SHP77 (cell line): ENCODE measurements at places on chromosomes 5 and 9.

GRCh38 chr5:179284751-179285631 lies 60.3 kb downstream of the ADAMTS2 start:
- DNase-seq, result no peak

- DNase-seq, result no peak
These were observed 48.1 kb downstream of the EBF1 start for GRCh38 chr5:159051421-159052282.

DNA sequence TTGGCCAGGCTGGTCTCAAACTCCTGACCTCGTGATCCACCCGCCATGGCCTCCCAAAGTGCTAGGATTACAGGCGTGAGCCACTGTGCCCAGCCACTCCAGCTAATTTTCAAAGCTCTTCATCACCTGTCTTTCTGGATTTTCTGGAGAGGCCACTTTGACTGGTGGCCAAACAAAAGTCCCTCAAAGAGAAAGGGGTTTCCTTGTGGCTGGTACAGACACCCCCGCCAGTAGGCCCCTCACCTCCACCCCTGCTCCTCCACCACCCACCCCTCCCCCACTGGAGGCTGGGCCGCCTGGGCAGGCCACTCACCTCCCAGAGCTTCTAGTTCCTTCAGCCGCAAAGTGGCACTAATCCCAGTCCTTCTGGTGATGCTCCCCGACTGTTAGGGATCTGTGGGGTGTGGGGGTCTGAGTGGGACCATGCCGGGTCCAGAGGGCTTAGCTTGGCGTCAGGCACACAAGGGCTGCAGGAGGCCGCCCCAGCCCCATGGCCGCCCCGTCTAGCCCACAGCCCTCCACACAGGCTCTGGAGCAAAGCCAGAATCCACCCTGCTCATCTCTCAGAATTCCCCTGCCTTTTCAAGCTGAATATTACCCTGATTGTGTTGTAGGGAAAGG lies 182.0 kb upstream of the IER5L start:
- no peak for DNase-seq

- no peak for DNase-seq
These were observed 61.1 kb upstream of the SAP30L start for GRCh38 chr5:154384480-154385235.

DNA sequence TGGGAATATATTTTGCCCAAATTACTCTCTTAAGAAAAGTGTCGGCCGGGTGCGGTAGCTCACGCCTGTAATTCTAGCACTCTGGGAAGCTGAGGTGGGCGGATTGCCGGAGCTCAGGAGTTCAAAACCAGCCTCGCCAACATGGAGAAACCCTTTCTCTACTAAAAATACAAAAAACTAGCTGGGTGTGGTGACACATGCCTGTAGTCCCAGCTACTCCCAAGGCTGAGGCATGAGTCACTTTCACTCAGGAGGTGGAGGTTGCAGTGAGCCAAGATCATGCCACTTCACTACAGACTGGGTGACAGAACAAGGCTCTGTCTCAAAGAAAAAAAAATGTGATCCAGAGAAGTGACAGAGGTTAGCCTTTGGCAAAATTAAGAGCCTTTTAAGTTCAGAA lies 26.4 kb upstream of the TMEM171 start:
- DNase-seq, result no peak

- DNase-seq, result no peak
These were observed 50.7 kb downstream of the ARRDC3 start for GRCh38 chr5:91332267-91333045.

DNA sequence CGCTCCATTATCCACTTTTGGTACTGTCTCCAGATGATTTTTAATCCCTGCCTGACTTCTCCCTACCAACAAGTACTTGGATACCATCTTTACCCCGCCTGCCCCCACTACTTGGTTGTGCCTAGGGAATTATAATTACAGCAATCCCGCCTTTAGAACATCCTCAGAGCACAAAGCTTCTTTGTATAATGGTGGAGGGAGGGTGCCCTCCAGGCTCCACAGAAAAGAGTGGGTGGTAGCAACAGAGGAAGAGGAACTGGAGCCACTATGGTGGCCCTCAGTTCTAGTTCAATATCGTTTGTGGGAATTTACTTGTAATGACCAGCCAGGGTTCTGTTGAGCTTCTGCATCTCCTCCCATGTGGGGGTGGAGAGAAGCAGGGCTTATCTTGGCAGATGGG lies 79.0 kb upstream of the RNF38 start:
- DNase-seq, result no peak

GRCh38 chr9:71112866-71113265 lies 8.6 kb downstream of the TRPM3 start:
- DNase-seq, result no peak

- DNase-seq, result no peak
These were observed 1.3 kb downstream of the SLC1A1 start for GRCh38 chr9:4491626-4491975.

GRCh38 chr5:133635051-133635450 lies 22.7 kb upstream of the FSTL4 start:
- no peak for DNase-seq

DNA sequence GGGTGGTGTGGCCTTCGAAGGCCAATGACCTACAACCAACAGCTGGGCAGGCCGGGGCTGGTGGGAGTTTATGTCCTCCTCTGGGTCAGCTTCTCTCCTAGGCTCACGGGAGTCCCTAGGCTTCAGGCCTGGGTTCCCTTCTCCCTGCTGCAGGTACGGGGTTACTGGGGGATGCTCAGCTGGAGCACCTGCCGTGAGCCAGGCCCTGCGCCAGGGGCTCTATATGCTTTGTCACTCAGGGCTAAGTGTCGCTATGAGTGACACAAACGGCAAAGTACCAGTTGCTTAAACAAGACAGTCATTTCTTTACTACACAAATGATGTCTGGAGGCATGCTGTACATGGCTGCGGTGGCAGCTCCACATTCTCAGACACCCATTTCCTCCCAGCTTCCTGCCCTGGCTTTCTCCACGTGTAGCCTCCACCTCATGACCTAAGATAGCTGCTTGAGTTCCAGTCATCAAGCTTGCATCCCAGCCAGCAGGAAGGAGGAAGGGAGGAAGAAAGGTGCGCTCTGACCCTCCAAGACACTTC lies 22.5 kb upstream of the NINJ1 start:
- DNase-seq, result no peak

GRCh38 chr9:93185266-93186214 lies 1.6 kb downstream of the WNK2 start:
- DNase-seq, result no peak

- no peak for DNase-seq
These were observed 253.0 kb downstream of the DEPDC1B start for GRCh38 chr5:60446917-60447316.

GRCh38 chr5:39427229-39427628 lies 2.4 kb upstream of the DAB2 start:
- no peak for DNase-seq

- DNase-seq, result no peak
These were observed 62.8 kb upstream of the TLX3 start for GRCh38 chr5:171246231-171246630.

DNA sequence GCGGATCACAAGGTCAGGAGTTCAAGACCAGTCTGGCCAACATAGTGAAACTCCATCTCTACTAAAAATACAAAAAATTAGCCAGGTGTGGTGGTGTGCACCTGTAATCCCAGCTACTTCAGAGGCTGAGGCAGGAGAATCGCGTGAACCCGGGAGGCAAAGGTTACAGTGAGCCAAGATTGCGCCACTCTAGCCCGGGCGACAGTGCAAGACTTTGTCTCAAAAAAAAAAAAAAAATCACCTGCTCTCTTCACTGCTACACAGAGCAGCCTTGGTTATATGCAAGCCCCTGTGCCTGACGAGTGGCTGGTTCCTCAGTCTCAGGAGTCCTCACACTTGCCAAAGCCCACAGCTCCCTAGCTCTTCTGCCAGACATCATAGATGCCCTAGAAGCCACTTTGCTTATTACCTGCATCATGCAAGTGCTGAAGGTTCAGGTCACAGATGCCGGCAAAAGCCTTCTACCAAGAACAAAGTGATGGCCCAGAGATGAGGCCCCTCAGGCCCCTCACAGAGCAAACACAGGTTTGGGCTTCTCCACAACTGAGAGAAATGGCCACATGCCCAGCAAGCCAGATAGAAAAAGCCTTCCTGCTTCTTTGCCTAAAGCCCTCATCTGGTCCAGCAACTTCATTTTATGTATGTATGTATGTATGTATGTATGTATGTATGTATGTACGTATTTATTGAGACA lies 176.4 kb downstream of the AUH start:
- DNase-seq, result no peak

- DNase-seq, result no peak
These were observed 439.3 kb upstream of the ZNF608 start for GRCh38 chr5:125185740-125186139.

DNA sequence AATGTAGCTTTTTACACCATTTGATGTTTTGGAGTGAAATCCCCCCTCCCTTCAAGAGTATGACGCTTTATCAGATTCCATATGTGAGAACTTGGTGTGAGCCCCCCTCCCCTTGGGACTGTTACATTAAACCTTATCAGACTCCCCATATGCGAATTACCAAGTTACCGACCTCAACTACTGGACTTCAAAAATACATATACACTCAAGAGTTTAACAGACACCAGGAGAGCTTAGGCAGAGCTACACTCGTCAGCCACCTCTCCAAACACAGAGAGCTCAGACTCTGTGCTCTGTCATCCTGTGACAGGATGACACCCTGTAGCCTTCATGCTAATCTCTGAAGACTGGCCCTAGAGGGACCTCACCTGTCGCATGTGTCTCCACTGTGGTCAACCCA lies 50.2 kb downstream of the FAM114A2 start:
- no peak for DNase-seq

DNA sequence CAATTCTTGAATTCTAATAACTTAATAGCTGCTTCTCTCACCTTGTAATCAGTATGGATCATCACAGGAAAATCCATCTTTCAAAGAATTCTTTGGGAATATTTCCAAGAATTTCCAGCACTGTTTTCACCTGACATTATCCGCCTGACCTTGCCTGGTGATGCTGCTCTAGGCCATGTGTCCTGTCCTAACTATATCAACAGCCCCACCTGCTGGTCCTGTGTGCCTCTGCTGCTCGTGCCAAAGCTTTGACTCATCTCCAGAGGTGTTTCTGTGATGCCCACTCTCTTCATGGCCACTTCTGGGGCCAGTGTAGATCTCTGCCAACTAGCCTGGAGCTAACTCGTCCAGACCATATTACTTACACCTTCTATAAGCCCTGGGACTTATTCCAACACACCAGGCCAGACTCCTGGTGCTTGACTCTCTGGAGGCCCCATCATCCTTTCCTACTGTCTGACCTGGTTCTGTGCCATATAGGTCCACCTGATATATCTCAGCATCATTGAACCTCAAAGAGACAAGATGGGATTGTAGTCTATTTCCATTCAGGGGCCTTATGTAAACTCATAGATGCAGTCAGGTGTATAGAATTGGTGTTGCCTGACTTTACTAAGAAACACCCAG lies 67.5 kb upstream of the CKMT2 start:
- peak; percentile 52 for DNase-seq

DNA sequence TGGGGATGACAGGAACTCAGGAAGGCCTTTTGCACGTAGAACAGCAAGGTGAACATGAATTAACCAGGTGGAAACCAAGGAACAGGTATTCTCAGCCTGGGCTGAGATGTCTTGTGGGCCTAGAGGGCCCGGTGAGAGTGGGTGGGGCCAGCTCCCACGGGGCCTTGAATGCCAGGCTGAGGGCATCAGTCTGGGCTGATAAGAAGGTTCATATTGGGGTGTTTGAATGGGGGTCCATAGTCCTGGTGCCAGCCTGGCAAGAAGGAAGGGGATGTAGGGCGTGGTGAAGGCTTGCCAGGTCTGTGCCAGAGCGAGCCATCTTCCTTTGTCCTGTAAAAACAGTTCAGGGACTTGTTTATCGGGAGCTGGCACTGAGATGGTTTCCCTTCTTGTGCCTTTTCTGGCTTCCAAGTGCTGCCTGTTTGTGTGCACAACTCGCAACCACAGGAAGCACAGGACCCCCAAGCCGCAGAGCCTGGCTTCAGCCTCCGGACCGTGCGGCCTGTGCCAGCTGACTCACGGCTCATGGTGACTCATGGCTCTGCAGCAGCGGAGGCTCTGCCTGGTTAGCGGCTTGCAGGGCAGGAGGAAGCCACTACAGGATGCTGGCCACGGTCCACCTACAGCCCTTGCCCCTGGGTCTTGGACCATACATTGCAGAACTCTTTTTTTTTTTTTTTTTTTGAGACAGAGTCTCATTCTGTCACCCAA lies 2.4 kb downstream of the CARD19 start:
- peak; percentile 20 for DNase-seq

- DNase-seq, result no peak
These were observed 11.4 kb downstream of the BHMT start for GRCh38 chr5:79122973-79123372.

DNA sequence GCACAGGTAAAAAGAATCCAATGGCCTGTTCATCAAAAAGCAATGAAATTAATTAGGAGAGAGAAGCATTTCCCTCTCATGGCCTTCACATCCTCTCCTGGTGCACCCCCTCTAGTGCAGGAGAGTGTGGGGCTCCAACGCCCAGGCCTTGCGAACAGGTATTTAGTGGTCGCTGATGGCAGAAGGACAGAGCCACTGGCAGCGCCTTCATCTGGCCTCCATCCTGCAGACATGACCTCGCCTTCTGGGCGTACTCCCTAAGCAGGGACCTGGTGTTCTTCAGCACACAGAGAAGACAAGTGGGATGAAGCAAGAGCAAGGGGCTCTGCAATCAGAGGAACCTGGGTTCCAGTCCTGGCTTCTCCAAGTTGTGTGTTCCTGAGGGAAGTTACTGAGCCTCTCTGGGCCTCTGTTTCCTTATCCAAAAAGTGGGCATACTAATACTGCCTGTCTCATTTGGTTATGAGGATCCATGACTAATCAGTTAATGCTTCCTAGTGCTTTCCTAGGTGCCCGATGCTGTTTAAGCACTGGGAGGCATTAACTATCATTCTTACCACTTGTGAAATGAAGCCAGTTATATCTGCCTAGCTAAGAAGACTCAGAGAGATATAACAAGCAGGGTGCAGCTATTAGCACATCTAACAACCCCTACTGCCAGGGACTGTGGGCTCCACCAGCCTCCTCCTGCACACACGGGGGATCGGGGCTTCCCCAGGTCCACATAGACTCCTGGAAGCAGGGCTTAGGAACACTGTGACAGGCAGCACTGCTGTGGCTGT lies 77.3 kb downstream of the SEMA4D start:
- no peak for DNase-seq

GRCh38 chr5:159915904-159916840 lies at the start of gene ADRA1B:
ADRA1B (plus strand) TSS chr5:159916482; CDS start chr5:159916906, 424 bp downstream.
- no peak for DNase-seq

- no peak for DNase-seq
These were observed 57.4 kb downstream of the NRG2 start for GRCh38 chr5:139985733-139986132.

GRCh38 chr9:16514131-16514530 lies 356.3 kb downstream of the BNC2 start:
- DNase-seq, result no peak

- no peak for DNase-seq
These were observed 55.1 kb upstream of the TLR4 start for GRCh38 chr9:117649126-117649525.

- DNase-seq, result no peak
These were observed 348.3 kb downstream of the ISL1 start for GRCh38 chr5:51731421-51732029.

- DNase-seq, result no peak
These were observed 7.9 kb downstream of the IRX4 start for GRCh38 chr5:1874771-1875220.
